ENCODE measurements at places on chromosomes 2 and 18. TPM values are rescaled to one million over a fixed set of nuclear protein-coding genes. Genes with fewer than 3 reads are reported as not detected.

The KIF5C gene
- total RNA-seq, result 2.0 TPM

DNA sequence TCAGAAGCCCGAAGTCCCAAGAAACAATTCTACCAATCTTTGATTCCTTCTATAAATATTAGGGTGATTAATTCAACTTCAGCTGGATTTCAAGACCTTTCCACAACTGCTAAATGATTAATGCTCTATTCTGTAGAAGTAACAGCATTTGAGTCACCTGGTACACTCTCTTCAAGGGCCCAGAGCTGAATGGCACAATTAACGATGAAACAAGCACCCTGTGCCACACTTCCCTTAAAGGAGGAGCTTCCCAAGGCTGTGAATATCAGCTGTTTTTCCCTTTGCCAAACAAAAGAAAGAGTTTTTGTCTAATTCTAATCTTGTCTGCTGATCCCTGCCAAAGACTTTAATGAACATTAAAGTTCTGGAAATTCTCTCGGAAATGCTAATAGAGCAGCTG, 56.0 kb downstream of the BOD1L2 start:
- no peaks in the 10 kb centered on the region for H3K4me1 ChIP-seq
- H3K27ac ChIP-seq, result no peak overlapping the region
- no peaks in the 10 kb centered on the region for H3K27me3 ChIP-seq
- DNase-seq, result no peak

DNA sequence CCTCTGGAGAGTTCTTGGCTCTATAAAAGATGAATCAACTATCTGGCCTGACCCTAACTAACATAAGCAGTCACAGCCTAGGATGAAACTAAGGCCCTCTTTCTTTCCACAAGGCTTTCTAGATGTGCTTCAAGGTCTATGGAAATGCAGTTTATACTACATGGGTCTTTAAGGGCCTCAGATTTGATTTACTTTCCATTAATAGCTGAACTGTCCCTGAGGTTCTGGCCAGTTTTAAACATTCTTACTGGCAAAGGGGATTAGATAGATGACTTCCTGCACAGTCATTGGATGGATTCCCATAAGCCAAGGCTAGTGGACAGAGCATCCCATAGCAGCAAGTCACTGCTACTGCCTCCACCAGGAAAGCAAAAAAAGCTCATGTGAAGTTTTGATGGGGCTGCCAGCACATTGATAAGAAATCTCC, 38.1 kb upstream of the LCLAT1 start:
- DNase-seq, result no peak
- H3K4me3 ChIP-seq, result no peak overlapping the region
- H3K36me3 ChIP-seq, result no peaks in the 10 kb centered on the region

GRCh38 chr2:3739313-3739712, 35.9 kb downstream of the DCDC2C start:
- DNase-seq, result no peak
- H3K4me1 ChIP-seq, result no peaks in the 10 kb centered on the region
- H3K36me3 ChIP-seq, result no peaks in the 10 kb centered on the region

DNA sequence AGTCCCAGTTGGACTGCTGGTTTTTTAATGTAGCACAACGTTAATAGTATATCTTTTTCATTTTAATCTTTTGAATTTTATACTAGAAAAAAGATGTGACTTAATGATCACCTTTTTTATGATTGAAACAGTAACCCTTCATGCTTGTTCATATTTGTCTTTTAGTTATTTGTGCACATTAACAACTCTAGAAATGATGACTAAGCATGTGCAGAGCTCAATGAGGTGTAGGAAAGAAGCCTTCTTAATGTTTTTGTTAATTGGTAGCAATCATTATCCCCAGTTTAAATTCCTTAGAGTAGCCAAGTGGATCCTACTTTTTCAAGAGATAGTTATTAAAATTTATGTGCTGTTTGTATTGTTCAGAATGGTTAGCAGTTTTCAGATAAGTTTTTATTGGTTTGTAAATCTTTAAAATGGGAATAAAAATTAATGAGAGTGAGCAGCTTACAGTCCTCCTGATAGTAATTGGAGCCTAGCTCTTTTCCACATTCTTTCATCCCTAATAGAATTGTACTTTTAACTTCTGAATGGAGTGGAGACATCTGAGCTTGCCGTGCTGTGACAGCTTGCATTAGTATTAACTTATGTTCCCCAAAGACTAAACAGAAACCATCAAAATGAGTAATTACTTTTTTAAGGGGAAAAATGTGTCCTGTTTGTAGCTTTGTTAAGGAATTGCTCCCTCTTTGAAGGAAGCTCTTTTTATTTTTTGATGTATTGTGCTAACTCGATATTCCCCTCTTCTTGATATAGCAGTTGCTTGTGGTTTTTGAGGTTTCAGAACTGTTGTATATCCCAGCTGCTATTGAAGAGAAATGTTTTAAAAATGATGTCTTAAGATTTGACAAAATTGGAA, 17.3 kb downstream of the PIK3C3 start:
- H3K27me3 ChIP-seq, result no peaks in the 10 kb centered on the region
- no peak for DNase-seq
- H3K36me3 ChIP-seq, result peaks cover 3% of the 10 kb centered on the region
- no peak overlapping the region for H3K27ac ChIP-seq
- H3K4me1 ChIP-seq, result peaks cover 6% of the 10 kb centered on the region

- no peak overlapping the region for H3K27ac ChIP-seq
- H3K36me3 ChIP-seq, result no peaks in the 10 kb centered on the region
- DNase-seq, result no peak
- H3K4me3 ChIP-seq, result no peak overlapping the region
Observed at GRCh38 chr2:127671557-127672302, 3.6 kb downstream of the LIMS2 start.

The EFHD1 gene
- 4.4 TPM for total RNA-seq

GRCh38 chr2:189261431-189261841, 81.9 kb upstream of the COL5A2 start:
- no peak overlapping the region for H3K27ac ChIP-seq
- no peaks in the 10 kb centered on the region for H3K4me1 ChIP-seq
- no peak overlapping the region for H3K4me3 ChIP-seq
- no peaks in the 10 kb centered on the region for H3K36me3 ChIP-seq
- no peaks in the 10 kb centered on the region for H3K27me3 ChIP-seq
- no peak for DNase-seq

GRCh38 chr18:74288041-74288440, 3.7 kb downstream of the CYB5A start:
- H3K27me3 ChIP-seq, result no peaks in the 10 kb centered on the region
- no peak for DNase-seq
- no peak overlapping the region for H3K4me3 ChIP-seq
- H3K27ac ChIP-seq, result peak overlapping the region; percentile 90
- H3K4me1 ChIP-seq, result peaks cover 78% of the 10 kb centered on the region

- no peaks in the 10 kb centered on the region for H3K27me3 ChIP-seq
- no peak overlapping the region for H3K4me3 ChIP-seq
- no peak for DNase-seq
- H3K36me3 ChIP-seq, result peaks cover 5% of the 10 kb centered on the region
- H3K4me1 ChIP-seq, result no peaks in the 10 kb centered on the region
Observed at GRCh38 chr2:88038263-88039105, 17.1 kb downstream of the KRCC1 start.
